CD4-positive, alpha-beta T cell treated with Interleukin-6 at 100 ng/mL for 8 hours (primary cell): ENCODE measurements at places on chromosomes 4 and X.
A peak's percentile ranks its signal among the peaks of the same experiment; 100 is the strongest.

DNA sequence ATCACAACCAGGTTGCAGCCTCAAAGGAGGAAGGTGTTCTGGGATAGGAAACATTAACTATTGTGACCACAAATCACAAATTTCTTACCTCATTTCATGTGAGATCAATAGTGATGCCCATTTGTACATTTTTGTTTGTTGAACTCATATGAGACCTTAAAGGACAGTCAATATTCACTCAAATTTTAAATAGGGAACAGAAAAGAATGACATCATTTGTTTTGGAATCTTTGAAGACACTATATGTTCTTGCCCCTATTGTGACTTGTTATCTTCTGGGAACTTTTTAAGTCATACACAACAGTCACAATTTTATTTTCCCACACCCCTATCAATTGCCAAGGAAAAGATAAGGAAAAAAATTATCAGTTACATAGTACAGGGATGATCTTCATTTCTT is 346.5 kb downstream of the ARAP2 start:
- DNase-seq: no peak

DNA sequence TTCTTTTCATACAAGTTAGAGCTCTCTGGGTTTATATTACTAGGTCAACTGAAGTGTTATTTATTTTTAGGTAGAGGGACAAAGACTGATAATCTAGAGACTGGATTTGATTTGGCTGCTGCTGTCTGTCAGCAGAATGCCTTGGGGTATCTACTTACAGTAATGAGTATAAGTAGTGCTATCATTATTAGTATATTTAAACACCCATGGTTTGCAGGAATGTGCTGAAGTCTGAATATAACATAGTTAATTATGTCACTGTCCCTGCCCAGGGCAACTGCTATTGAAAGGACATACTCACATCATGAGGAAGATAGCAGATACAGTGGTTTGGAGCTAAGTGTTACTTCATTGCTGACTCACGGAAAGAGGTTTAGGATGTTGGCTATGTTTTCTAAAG is 76.2 kb downstream of the PRRG1 start:
- no peak for DNase-seq

DNA sequence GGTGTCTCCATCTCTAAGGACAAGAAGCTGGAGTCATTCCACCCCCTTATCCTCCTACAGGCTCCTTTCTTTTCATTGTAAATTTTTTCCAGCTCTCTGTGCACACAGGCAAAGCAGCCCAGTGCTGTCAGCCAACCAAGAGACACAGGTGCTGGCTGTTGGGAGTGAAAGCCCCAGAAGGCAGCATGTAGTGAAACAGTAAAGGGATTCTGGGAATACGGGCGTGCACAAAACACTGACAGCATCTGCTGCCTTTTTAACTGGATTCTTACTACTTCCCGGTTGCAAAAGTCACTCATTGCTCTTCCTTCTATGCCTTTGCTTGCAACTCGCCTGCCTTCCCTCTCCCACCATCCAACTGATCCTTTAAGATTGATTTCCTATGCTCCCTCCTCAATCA is 208.6 kb upstream of the PRPS2 start:
- DNase-seq: no peak

DNA sequence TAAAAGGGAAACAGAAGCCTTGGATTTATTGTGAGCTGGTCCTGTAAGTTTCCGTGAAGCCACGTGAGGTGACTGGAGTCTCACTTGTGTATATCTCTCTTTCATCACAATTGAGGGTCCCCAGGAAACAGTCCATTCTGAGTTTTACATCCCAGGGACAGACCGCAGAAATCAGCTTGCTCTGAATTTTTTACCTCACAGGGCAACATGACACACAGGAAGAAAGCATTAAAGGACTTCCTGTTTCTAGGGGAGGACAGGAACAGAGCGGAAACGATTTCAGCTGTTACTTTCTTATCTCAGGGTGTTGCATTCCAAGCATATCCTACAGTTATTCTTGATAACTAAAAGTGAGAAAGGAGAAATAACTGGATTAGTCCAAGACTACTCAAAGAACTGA is 553.5 kb downstream of the TRAM1L1 start:
- DNase-seq: no peak

DNA sequence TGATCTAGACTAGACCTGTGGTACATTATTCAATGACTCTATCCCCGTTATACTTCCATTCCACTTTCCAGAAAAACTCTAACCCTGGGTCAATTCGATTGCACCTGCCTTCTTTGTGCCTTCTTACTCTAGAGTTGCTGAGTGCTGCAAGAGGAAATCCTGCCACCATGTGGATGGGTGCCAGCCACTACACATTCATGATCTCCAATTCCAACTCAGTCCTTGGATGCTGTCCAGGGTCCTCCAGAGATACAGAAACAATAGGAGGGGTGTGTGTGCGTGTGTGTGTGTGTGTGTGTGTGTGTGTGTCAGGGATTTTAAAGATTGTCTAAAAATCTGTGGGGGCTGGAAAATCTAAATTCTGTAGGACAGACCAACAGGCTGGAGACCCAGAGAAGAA is 42.9 kb upstream of the INTS6L start:
- DNase-seq: peak; percentile 41

GRCh38 chr4:24932515-24933225 is 19.8 kb upstream of the CCDC149 start:
- no peak for DNase-seq

- no peak for DNase-seq
These were observed 21.3 kb upstream of the FTHL17 start for GRCh38 chrX:31092970-31093638.

DNA sequence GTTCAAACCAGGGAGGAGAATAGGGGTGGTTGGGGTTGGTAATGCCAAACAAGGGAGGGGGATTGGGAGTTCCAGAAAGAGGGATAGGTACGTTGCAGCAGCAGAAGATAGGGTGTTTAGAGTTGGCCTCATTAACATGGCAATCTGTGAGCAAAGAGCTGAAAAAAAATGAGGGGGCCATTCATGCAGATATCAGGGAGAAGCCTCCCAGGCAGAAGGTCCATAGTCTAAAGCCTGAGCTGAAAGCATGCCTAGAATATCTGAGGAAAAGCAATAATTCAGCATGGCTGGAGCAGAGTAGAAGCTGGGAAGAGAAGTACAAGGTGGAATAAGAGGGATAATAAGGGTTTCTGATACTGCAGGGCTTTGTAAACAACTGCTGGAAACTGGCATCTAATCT is 550.9 kb upstream of the LCORL start:
- no peak for DNase-seq

GRCh38 chr4:182593402-182593801 is 323.8 kb downstream of the DCTD start:
- DNase-seq: no peak

GRCh38 chr4:84530871-84531270 is 31.8 kb upstream of the NKX6-1 start:
- no peak for DNase-seq

DNA sequence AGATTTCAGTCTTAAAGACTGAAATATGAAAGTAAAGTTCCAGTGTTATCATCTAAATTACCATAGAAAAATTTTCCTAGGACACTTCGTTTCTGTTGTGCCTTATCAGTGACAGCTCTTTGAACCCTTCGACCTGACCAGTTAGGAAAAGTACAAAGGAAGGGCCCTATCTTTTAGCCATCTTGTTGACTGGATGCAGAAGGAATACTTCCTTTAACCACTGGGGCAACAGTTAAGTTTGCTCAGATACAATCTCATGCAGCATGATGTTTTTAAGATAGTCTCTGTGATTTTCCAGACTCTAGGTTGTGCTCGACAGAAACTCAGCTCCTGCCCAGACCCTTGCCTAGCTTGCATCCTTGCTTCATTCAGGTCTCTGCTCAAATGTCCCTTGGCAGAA is 210.5 kb upstream of the RPS6KA3 start:
- DNase-seq: no peak

DNA sequence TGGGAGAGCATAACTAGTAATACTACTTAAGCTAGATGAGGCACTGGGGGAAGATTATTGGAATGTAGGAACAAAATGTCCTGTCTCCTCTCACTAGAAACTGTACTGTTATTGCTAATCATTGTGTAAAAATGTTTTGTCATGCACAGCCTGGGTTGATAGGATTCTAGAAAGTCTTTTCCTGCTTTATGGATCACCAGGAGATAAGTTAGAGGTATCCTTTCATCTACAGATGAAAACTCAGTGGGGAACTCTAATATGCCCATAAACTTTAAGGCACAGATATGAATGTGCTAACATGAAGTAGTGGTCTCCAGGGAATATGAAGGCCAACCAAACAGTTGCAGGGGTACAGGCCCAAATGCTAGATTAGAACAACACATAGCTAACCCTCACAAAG is 57.5 kb downstream of the SRPX start:
- DNase-seq: no peak

DNA sequence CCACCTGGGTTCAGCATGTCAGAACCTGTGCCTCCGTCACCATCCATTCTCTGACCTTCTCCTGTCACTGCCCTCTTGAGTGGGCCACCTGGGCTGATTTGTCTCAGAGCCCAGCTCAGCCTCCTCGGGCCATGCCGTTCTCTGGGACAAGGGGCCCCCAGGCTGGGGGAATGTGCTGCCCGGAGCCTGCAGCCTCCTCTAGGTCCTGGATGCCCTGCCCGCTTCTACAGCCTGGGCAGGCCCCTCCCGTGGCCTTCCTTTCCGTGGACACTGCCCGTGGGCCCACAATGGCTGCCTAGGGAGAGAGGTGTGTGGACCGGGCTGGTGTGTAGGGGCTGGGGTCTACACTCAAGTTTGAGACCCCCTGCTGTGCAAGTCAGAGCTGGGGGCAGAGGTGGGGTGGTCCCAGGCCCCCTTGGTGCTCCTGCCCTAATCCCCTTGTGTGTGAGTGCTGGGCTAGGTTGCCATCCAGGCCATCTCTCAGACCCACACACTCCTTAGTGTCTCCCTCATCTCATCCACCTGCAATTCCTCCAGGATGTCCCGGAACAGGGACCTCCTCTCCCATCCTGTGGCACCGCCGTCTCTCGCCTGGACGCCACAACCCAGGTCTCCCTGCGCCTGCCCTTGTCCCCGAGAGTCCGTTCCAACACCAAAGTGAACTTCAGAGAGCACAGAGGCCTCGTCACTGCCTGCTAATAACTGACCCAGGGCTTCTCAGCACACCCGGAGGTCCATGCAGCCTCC is 12.4 kb downstream of the PSAPL1 start:
- no peak for DNase-seq

DNA sequence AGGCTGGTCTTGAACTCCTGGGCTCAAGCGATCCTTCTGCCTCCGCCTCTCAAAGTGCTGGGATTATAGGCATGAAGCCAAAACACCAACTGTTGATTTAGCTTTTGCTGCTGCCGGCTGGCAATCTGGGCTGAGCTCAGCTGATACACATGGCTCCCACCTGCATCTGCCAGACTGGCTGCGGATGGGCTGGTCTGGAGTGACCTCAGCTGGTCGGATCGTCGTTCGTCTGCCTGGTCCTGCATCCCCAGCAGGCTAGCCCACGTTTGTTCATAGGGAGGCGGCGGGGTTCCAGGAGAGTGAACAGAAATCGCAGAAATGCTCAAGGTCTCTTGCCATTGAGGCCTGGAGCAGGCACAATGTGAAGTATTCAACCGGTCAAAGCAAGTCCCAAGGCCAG is 74.4 kb upstream of the DDX3X start:
- no peak for DNase-seq

GRCh38 chr4:113006632-113007031 is 42.8 kb upstream of the ANK2 start:
- DNase-seq: no peak

DNA sequence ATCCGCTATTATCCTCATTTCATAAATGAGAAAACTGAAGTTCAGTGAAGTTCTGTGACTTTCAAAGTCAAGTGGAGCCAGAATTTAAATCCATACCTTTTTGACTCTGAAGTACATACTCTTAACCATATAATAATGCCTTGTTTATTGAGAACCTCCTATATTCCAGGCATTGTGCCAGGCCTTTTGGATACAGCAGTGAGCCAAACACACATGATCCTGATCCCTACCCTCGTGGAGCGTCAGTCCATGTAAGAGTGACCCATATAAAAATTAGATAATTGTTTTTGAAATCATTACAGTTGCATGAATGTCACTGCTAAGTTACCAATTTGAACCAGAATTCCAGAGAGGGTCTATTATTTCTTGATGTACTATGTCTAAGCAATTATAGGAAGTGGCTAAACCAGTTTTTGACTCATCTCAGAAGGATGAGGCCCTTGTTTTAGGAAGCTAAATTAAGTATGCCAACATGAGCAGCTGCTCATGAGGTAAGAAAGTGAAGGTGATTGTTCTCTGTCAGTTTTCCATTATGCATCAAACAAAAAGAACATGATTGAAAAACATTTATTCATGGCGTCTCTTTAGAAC is 289.5 kb downstream of the GLUD2 start:
- DNase-seq: no peak

DNA sequence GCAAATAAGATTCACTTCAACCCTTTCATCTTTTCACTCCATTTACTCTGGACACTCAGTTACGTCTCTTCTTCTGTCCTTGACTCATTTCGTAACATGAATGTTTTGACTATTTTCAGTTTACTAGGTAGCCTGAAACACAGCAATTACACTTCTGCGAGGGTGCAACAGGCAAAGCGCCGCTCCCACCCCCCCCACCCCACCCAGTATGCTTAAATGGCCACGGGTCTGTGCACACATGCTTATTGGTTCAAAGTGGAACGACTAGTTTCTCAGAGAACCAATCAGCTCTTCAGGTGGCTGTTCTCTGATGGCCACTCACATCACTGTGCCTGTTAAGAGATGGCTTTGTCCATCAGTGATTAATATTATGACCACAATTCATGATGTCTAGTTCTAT is 3.5 kb downstream of the BEND4 start:
- DNase-seq: no peak

GRCh38 chr4:57303012-57303751 is 193.0 kb upstream of the IGFBP7 start:
- no peak for DNase-seq

DNA sequence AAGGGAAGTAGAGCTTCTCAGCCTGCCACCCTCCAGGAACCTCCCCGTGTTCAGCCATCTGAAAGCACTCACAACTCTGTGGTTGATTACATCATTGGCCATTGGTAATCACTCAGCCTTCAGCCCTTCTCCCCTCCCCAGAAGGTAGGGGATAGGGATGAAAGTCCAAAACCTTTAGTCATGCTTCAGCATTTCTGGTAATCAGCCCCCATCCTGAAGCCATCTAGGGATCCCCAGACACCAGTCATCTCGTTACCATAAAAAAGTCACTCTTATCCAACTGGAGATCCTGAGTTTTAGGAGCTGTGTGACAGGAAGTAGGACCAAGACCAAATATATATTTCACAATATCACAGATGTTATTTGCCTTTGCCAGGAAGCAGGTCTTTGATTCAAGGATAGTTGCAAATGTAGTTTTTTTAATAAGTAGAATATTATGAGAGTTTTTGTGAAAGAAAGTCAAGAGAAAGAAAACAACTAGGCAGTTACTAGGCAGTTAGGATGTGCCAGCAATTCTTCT is 364.6 kb upstream of the NOCT start:
- no peak for DNase-seq
